ENCODE measurements at places on chromosomes 2 and 18.

GRCh38 chr2:9168821-9169221 is 37.8 kb upstream of the ASAP2 start:
- DNase-seq = no peak

GRCh38 chr2:159612255-159612901 is 4.0 kb downstream of the BAZ2B start:
- DNase-seq = no peak

DNA sequence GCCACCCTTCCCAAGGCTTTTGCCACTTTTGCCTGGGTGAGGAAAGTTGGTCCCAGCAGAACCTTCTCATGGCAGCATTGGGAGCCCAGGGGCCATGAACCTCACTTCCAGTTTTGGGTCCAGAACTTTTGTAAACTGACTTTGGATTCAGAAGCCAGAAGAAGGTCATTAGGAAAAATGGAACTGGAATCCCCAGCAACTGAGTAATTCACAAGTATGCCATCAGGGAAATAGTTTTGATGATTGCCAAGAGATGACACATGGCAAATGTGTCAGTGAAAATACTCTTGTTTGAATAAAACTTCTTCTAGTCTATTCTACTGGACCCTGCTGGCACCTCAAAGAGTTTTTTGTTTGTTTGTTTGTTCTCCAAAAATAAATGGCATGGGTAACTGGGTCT is 203.7 kb downstream of the SETBP1 start:
- no peak for DNase-seq

- no peak for DNase-seq
Measured at GRCh38 chr2:122707224-122707824, 951.9 kb downstream of the TSN start.

Measured in HEK293T (cell line).